ENCODE measurements at places on chromosomes 5 and 9. TPM values are rescaled to one million over a fixed set of nuclear protein-coding genes. Genes with fewer than 3 reads are reported as not detected.

The WNK2 gene
- 47.4 TPM for total RNA-seq

The TMEM8B gene
- 9.3 TPM for total RNA-seq

The MLANA gene
- total RNA-seq, result not detected

The GRXCR2 gene
- total RNA-seq, result not detected

The WHRN gene
- total RNA-seq, result 7.7 TPM

The DDX41 gene
- 50.5 TPM for total RNA-seq

The WDR38 gene
- total RNA-seq, result 0.27 TPM

The PLPP6 gene
- total RNA-seq, result 10.6 TPM

The PCDHGC4 gene
- 63.2 TPM for total RNA-seq

The CREBRF gene
- total RNA-seq, result 23.5 TPM

The PCDHB13 gene
- total RNA-seq, result 16.3 TPM

Data from cerebellum (tissue), 4 donors.